Skeletal muscle tissue (tissue), 5 donors: ENCODE measurements at places on chromosomes 6 and 20. TPM values are rescaled to one million over a fixed set of nuclear protein-coding genes. Genes with fewer than 3 reads are reported as not detected.

The MTRF1L gene
- total RNA-seq = 6.3 TPM

The UBE2V1 gene
- total RNA-seq = 36.5 TPM

The MEI4 gene
- not detected for total RNA-seq

The FKBP1C gene
- total RNA-seq = not detected

The OR10C1 gene
- not detected for total RNA-seq

The C20orf141 gene
- total RNA-seq = not detected

The LRRC1 gene
- total RNA-seq = 3.7 TPM

The KAT14 gene
- total RNA-seq = 19.8 TPM

The BMP2 gene
- 2.6 TPM for total RNA-seq

The GNAS-AS1 gene
- total RNA-seq = 1.0 TPM

The FNDC11 gene
- 0.52 TPM for total RNA-seq

The CST4 gene
- not detected for total RNA-seq
